Stimulated activated CD4-positive, alpha-beta T cell treated with anti-CD3 and anti-CD28 coated beads, TNF-alpha, amount 100 ng/mL, for 24 hours (primary cell): ENCODE measurements at places on chromosomes 2 and 18.

DNA sequence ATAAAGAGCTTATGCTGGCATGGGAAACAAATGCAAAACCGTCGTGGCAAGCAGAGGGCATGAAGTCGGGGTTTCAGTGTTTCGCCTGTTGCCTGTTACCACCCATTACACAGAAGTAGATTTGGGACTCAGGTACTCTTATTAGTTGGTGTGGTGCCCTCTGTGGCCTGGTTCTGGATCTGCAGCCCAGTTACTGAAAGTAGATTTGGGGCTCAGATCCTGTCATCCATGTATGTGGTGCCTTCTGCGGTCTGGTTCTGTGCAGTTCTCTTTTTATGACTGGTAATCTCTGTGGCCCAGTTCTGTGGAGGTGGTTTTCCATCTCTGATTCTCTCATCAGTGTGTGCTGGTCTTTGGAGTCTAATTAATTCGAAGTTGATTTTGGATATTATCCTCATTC, 45.2 kb downstream of the ADNP2 start:
- peak; percentile 14 for DNase-seq

DNA sequence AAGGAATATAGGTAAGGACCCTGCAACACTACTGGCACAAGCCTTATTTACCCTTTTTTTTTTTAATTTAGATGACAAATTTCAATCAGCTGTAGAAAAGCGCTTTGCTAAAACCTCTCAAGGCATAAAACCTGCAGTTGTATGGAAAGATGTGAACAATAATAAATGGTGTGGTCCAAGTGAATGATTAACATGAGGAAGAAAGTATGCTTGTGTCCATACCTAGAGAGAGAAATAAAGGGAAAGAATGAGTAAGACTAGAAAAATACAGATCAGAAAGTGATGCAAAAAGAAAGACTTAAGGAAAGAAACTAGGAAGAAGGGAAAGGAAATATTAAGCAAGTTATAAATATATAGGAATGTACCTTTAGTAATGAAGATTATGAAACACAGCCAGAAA, 119.2 kb upstream of the SCN7A start:
- DNase-seq: no peak

DNA sequence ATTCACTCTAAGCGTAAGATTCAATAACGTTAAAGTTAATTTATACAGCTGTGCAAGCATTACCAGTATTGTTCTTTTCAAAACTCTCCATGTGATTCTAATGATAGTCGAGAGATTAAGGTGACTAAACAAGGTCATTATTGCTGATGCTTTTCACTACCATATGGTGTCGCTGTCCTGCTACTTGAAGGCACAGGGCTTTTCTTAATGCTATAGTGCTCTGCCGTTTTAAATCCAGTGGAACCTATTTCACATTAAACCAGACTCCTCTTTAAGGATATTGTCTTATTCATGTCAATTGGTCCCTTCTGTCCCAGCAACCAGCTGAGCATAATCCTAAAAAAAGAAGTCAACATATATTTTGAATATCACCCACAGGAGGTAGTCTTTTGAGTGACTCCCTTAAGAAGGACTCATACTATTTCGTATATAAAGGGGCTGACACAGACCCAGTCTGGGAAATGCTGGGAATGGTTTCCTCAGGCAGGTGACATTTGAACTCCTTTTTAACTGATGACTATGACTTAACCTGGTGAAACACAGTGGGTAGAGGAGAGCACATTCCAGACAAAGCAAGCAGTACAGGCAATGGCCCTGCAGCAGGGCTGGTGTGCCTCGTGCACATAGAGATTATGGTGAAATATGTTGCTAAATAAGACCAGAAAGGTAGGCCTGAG, 53.9 kb upstream of the CYTIP start:
- no peak for DNase-seq

DNA sequence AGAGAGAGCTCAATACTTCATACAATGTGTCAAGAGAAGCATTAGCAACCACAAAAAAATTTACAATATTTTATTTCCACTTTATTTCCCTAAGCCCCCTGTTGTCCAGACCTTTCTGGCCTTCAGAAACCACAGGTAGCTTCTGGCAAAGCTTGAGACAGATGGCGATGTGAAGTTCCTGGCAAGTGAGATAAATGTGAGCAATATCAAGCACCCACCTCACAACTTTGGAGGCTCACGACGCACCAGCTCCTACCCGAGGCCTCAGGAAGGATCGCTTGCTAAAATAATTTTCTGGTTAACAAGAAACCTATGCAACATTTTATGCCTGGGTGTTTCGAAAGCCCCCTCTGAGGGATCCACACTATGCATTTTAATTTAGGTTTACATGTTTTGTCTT, 158.1 kb upstream of the CHAC2 start:
- no peak for DNase-seq

DNA sequence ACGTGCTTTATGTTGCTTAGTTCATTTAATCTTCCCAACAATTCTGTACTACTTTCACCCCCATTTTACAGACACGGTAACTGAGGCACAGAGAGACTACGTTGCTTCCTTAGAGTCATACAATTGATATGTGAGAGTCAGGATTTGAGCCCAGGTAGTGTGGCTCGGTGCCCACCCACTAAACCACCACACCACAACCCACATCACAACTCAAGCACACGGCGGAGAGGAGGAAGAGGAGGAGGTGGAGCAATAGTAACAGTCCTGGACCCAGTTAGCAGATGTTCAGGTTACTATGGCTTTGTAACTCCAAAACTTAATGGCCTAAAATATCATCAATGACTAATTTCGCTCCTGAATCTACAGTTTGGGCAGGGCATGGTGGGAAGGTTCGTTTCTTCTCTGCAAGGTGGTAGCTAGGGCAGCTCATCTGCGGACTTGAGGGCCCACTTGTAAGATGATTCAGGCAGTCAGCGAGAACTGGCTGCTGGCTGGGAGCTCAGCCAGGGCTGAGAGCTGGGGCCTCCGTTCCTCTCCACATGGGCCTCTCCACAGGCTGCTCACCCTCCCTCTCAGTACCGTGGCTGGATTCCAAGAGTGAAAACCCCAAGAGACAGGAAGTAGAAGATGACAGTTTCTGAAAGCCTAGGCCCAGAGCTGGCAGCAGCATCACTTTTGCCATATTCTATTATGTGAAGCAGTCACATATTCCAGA, 167.1 kb downstream of the ZFP36L2 start:
- DNase-seq: peak; percentile 68

DNA sequence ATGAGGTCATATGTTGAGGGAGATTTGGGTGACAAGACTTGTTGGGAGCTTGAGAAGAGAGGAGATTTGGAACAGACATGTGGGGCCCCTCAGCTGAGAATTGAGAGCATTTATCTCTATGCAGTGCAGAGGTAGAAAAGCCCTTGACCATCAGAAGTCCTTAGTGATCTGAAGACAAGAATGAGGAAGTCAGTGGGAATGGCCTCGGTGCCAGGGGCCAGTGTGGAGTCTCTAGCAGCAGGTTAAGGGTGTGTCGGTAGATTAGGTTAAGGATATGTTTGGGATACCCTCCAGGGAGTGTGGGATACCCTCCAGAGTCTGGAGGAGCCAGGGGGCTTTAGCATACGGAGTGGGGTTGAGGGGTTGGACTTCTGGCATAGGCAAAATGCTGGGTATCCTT, 41.6 kb downstream of the FBXO48 start:
- no peak for DNase-seq

- no peak for DNase-seq
Measured at GRCh38 chr2:147763861-147764260, 81.0 kb upstream of the ACVR2A start.

GRCh38 chr2:224363281-224363680, 38.6 kb downstream of the FAM124B start:
- no peak for DNase-seq

DNA sequence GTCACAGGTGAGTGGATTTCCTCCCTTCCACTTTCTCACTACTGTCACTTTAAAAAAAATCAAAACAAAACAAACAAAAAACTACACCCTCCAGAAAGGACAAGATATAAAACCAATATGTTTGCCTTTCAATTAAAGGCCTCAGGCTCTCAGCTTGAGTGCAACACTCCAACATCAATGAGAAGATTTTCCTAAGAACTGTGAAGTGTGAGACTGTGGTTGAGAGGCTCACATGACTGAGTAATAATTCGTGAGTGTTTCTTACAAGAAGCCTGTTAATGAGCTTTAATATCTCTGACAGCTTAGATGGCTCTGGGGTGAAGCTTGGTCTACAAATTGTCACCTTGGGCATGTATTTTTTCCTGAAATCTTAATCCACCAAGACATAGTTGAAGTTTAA, 216.1 kb downstream of the ETAA1 start:
- no peak for DNase-seq

DNA sequence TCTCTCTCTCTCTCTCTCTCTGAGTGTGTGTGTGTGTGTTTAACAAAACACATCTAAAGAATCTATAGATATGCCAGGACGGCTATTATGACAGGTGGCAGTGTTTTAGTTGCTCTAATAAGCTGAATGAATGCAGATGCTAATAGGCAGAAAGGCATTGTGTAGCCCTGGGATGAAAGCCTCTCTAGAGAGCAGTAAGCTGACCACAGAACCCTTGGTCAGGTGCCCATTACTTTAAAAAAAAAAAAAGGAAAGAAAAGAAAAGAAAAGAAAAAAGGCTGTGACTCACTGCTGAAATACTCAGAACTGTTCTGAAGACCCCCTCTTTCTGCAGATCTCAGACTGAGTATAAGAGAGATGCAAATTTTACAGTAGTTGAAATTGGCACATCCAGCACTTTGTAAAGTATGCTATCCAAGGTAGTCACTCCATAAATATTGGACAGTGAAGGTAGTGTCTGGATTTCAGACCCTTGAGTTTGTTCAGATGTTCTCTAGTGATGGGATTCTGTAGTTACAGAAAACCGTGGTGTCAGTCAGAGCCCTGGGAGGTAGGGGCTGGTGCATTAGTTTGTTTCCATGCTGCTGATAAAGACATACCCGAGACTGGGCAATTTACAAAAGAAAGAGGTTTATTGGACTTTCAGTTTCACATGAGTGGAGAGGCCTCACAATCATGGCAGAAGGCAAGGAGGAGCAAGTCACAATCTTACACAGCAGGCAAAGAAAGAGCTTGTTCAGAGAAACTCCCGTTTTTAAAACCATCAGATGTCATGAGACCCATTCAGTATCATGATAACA, 30.9 kb downstream of the OSBPL6 start:
- no peak for DNase-seq

DNA sequence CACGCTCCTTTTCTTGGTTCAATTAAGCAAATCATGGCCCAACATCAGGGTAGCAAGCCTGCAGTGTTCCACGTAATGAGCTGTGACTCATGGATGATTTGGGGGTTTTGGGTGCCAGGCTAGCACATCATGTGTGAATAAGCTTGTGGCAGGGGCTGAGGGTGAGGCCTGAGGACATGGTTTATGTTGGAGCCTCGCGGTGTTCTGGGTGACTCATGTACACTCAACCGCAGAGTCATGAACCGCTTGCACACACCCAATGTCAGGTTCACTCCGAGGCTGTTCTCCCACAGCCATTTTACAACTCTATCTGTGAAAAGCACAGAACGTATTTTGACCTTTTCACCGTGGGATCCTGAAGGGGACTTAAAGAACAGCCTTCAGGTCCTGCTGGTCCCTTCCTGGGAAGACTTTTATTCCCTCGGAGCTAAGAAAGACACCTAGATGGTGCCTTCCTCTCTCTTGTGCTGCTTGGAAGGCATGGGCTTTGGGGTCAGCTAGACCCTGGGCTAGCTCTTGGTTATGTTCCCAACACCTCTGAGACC, 139.9 kb upstream of the ZEB2 start:
- DNase-seq: peak; percentile 4

DNA sequence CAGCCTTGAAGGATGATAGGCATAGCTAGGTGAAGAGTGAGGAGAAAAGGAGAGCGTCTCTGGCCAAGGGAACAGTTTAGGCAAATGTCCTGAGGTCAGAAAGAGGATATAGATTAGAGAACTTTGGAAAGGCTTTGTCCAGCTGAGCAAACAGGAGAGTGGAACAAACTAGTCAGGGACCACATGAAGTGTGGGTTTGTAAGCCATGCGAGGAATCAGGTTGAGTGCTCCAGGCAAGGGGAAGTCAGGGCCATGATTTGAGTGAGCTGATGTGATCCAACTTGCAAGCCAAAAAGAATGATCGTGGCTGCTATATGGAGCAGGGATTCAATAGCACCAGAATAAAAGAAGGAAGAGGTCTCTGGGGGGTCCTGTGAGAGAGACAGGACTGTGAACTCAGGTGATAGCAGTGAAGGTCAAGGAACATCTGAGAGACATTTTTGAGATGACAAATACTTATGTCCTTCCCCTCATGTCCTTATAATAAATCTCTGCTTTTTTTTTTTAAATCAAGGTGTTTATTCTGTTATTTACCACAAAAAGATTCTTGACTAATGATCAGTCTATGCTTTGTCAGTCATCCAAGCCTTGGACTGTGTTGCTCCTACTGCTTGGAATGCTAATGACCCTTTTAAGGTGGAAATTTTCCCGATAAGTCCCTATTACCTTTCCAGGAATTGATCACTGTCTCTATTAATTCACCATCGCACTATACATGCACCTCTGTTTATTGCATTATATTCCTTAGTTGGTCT, 472.6 kb downstream of the TXNL1 start:
- DNase-seq: no peak

DNA sequence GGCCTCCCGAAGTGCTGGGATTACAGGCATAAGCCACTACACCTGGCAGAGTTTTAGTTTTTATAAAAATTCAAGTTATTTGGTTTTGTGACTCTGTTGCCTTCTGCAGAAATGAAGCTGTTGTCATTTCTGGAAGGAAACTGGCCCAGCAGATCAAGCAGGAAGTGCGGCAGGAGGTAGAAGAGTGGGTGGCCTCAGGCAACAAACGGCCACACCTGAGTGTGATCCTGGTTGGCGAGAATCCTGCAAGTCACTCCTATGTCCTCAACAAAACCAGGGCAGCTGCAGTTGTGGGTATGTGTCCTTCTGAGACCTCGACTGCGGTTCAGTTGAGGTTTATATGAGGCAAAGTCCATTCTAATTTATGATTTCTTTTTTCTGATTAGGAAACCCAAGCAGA, 7.2 kb downstream of the MTHFD2 start:
- DNase-seq: no peak

DNA sequence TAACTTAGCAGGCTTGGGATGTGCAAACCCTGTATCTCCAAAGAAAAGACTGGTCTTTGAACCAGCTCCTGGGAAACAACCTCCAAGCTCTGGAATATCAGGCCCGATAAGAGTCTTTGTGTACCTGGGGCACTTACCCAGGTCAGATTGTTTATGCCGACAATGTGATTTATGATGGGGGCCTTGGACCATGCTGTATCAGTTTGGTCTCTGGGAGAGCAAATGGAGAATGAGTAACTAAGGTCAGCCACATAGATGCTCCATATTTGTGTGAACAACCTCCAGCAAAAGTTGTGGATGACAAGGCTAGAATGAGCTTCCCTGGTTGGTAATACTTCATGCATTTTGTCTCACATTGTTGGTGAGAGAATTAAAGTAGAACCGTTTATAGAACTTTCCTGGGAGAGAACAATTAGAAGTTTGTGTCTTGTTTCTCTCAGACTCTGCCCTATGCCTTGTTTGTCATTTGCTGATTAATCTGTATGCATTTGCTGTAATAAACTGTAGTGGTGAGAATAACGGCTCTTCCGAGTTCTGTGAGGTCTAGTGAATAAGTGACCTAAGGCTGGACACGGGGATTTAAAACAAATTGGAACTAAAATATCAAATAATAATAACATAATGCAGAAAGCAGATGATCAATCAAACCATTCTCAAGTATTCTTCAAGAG, 259.1 kb downstream of the XIRP2 start:
- no peak for DNase-seq

GRCh38 chr2:229071292-229071976, 199.7 kb downstream of the PID1 start:
- no peak for DNase-seq

GRCh38 chr18:74139888-74140287, 7.7 kb downstream of the FBXO15 start:
- DNase-seq: peak; percentile 28

GRCh38 chr2:26946841-26947784, 23.3 kb upstream of the MAPRE3 start:
- DNase-seq: no peak
